ENCODE measurements at places on chromosomes 2 and 18. TPM values are rescaled to one million over a fixed set of nuclear protein-coding genes. Genes with fewer than 3 reads are reported as not detected.

Gene CYBRD1
- total RNA-seq = 412 TPM

Gene IL1RN
- total RNA-seq = 1.1 TPM

Gene ANKRD62
- not detected for total RNA-seq

Gene TRIM43
- not detected for total RNA-seq

Gene ZNF385B
- 4.8 TPM for total RNA-seq

Gene SIX2
- total RNA-seq = 2.9 TPM

Gene AGXT
- total RNA-seq = not detected

Gene BOLL
- total RNA-seq = not detected

Gene PIAS2
- 36.4 TPM for total RNA-seq

Gene EFHD1
- 0.45 TPM for total RNA-seq

All from fibroblast of the aortic adventitia (primary cell).